ENCODE measurements at places on chromosomes 3 and 15.

- no peak for DNase-seq
Observed at GRCh38 chr3:137768361-137769321, 4.5 kb downstream of the SOX14 start.

- no peak for DNase-seq
Observed at GRCh38 chr3:18716101-18716500, 291.0 kb upstream of the SATB1 start.

GRCh38 chr3:23405081-23405480, 202.0 kb downstream of the UBE2E2 start:
- no peak for DNase-seq

DNA sequence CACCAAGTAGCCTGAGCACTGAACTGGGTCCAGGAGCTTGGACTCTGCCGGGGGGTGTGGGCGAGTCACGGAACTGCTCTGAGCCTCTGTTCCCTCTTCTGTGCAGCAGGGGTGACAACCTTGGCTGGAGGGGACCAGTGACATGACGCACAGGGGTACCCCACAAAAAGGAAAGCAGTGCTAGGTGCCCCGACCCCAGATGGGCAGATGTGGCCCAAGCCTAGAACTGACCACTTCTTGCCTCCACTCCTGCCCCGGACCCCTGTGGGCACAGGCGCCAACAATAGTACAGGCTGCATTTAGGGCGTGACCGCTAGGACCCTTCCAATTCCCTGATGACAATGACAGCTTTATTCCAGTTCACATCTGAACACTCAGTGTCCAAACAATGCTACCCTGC, 255.9 kb upstream of the LYSMD4 start:
- DNase-seq, result no peak

DNA sequence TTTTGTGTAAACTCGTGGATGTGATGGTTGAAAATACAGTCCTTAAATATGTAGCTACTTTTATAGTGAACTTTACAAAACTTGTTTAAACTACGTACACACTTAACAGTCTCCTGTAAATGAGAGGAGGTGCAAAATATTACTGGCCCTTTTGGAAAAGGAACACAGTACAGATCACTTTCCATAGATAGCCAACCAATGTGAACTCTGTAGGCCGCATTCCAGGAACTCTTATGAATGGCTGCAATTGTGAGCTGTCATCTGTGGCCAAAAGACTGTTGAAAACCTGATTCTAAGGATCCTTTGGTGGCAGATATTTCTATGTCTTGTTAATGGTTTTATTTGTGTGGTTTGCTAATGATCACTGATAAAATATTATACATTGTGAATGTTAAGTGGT, 6.2 kb downstream of the TSC22D2 start:
- DNase-seq, result peak; percentile 47

DNA sequence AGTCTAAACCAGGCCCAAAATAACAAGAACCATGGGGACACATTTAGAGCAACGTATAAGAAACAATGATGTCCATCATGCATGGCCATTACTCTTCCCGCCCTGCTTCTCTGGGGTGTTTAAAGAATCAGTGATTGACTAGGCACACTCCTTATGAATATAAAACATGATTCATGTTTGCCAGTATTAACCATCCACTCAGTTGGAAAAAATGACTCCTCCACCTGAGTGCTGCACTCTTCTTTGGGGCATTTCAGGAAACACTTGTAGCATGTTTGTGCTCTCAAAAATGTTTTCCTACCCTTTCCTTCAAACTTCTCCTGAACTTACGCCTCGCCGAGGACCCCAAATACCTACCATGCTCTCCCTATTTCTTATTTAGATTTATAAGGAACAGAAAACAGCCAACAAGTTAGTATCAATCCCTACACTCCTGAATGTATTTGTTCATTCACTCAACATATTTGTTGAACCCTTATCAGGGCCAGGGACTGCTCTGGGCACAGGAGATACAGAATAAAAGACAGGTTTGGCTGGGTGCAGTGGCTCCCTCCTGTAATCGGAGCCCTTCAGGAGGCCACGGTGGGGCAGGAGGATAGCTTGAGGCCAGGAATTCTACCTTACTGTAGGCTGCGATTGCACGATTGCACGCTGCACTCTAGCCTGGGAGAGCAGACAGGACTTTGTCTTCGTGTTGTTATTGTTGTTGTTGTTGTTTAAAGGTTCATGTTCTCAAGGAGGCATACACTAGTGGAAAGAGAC, 137.0 kb downstream of the TMCO5A start:
- DNase-seq, result no peak

DNA sequence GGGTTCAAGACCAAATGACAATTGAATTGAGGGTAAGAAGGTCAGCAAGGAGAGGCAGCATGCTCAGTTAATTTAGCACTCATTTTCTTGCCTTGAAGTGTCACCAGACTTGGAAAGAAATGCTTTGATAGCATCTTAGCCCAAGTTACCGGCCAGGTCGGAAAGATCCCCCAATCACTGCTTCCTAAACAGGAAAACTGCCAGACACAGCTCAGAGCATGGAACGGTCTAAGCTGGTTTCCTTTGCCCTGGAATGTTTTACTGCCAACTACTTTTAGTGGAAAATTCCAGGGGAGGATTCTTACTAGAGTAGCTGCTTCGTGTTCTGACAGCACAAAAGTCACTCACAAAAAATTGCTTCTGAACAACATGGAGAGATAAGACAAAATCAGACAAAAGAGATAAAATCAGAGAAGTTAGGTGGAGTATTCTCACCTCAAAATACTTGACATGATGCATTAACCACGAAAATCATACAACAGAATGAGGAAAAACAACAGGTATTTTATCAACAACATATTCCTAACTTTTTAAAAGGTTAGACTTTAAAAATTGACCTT, 65.5 kb downstream of the CCR4 start:
- DNase-seq, result no peak

- DNase-seq, result no peak
Observed at GRCh38 chr3:40843851-40844548, 319.2 kb downstream of the ZNF621 start.

DNA sequence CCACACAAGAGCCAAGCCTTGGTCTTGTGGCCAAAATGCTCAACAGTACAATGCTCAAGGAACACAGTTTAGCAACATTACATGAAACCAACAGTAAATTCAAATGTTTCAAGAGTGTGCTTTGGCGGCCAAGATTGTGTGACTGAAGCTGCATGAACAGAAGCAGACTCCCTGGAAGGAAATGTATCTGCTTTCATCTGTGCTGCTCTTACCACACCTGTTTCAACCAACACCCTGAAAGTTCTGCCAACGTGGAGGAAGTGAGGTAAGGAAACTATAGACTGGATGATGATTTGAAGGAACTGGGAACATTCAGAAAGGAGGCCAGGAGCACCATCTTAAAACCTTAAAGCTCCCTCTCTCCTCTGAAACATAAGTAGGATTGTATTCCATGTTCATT, 55.7 kb downstream of the MB21D2 start:
- DNase-seq, result no peak

- no peak for DNase-seq
Observed at GRCh38 chr3:122623031-122623829, 45.8 kb downstream of the PARP15 start.

DNA sequence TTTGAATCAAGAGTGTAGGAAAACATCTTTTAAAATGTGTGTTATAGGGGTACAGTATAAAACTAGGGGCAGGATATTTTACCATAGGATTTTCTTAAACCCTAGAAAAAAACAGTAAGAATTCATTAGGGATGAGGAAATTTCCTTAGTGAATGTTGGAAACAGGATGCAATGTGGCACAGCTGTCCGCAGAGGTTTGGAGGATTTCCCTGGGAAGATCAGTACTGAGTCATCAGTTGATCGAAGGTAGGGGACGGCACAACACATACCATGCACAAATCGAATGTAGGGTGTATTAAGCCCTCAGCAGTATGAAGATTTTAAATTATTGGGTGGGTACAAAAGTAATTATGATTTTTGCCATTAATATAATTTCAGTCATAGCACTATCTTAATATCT, 49.9 kb downstream of the FNDC3B start:
- no peak for DNase-seq

GRCh38 chr15:31304751-31305365, 21.8 kb upstream of the KLF13 start:
- no peak for DNase-seq

DNA sequence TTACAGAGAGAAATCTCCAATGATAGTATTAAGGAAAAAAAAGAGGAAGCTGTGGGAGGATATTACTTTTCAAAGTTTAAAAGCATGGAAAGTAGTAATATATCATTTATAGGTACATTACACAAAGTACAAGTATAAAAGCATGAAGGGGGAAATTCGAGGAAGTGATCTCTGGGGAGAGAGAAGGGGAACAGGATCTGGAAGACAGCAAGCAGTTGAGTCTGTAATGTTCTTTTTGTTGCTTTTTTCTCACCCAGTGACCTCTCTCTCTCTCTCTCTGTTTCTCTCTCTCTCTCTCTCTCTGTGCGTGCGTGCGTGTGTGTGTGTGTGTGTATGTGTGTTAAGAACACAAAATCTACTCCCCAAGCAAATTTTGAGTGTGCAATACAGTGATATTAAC, 10.2 kb downstream of the C3orf20 start:
- DNase-seq, result no peak

- DNase-seq, result no peak
Observed at GRCh38 chr3:59374818-59375211, 325.0 kb upstream of the CFAP20DC start.

DNA sequence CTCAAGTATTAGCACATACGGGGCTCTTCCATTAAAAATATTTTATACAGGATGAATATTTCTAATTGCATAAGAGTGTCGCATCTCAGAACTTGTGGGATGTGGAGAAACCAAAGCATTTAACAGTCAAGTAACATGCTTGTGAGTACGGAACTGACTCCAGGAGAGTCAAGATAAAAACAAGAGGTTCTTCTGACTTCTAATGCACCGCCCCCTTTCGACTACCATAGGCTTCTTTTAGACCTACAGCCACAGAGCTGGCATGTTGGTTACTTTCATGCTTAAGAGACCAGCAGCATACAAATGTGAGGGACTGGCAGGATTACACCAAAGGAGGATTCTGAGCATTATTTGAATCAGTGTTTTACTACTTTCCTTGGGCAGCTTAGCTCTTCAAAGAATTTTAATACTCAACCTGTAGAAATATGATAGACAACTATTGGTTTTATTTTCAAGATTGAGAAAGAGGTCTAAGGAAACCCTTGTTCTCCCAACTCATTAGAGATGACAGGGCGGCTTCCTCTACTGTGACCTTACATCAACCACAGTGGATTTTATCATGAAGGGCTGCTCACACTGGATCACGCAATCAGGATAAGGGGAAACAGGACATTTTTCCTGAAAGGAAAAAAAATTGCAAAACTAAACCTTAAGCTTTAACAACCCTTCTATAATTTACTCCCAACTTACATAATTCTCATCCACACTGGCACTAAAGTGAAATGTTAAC, 14.0 kb downstream of the ETV5 start:
- no peak for DNase-seq

Data from SW 1271 (cell line).